ENCODE measurements at places on chromosomes 5 and 9.

DNA sequence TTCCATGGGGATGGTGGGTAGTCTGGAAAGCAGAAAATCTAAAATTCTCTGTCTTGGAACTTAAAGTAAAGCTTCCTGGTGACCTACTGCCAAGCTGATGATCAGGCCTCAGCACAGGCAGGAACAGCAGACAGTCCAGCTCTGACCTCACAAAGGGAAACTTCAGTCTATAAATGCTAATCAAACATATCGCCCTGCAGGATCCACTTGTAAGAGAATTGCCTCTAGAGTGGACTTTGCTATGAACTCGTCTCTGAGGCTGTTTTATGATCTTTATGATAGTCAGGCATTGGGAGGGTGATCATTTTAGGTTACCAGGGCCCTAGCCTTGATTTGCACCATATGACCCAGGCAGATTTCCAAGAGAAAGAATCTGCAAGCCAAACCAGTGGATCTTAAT lies 67.6 kb upstream of the SELENOP start:
- DNase-seq, result no peak

GRCh38 chr5:65758546-65759144 lies 36.6 kb downstream of the NLN start:
- DNase-seq, result no peak

- no peak for DNase-seq
These were observed 545.6 kb upstream of the WWC1 start for GRCh38 chr5:167745868-167746267.

- DNase-seq, result no peak
These were observed 92.5 kb downstream of the MSX2 start for GRCh38 chr5:174816858-174817257.

- DNase-seq, result no peak
These were observed 50.9 kb downstream of the SVEP1 start for GRCh38 chr9:110528645-110529044.

All from stimulated activated CD4-positive, alpha-beta T cell treated with anti-CD3 and anti-CD28 coated beads, Interleukin-2, amount 100 ng/mL, for 4 hours (primary cell).